Stimulated activated CD8-positive, alpha-beta memory T cell treated with anti-CD3 and anti-CD28 coated beads, Interleukin-15, amount 100 ng/mL, for 24 hours (primary cell): ENCODE measurements at places on chromosomes 12 and 14.

GRCh38 chr12:43676183-43676813, 82.3 kb downstream of the PUS7L start:
- DNase-seq, result no peak

GRCh38 chr12:50785406-50786001, 21.6 kb downstream of the ATF1 start:
- DNase-seq, result no peak

GRCh38 chr14:93073358-93073707, 42.4 kb downstream of the ITPK1 start:
- DNase-seq, result no peak

GRCh38 chr14:76331328-76332011, 44.5 kb upstream of the ESRRB start:
- DNase-seq, result no peak

DNA sequence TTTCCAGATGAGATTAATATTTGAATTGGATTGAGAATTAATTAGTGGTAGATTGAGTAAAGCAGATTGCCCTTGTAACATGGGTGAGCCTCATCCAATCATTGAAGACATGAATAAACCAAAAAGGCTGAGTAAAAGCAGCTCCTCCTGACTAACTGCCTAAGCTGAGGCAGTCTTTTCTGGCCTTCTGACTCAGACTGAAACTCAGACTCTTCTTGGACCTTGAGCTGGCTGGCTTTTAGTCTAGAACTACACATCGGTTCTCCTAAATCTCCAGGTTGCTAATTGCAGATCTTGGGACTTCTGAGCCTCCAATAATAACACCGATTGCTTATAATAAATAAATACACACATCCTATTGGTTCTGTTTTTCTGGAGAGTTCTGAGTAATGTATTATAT, 24.0 kb downstream of the FKBP11 start:
- DNase-seq, result no peak

GRCh38 chr14:21091821-21092272, 6.6 kb downstream of the ZNF219 start:
- no peak for DNase-seq

GRCh38 chr14:53183611-53184010, 30.5 kb upstream of the DDHD1 start:
- DNase-seq, result no peak

GRCh38 chr12:52166672-52167071, 25.1 kb downstream of the KRT80 start:
- DNase-seq, result no peak

DNA sequence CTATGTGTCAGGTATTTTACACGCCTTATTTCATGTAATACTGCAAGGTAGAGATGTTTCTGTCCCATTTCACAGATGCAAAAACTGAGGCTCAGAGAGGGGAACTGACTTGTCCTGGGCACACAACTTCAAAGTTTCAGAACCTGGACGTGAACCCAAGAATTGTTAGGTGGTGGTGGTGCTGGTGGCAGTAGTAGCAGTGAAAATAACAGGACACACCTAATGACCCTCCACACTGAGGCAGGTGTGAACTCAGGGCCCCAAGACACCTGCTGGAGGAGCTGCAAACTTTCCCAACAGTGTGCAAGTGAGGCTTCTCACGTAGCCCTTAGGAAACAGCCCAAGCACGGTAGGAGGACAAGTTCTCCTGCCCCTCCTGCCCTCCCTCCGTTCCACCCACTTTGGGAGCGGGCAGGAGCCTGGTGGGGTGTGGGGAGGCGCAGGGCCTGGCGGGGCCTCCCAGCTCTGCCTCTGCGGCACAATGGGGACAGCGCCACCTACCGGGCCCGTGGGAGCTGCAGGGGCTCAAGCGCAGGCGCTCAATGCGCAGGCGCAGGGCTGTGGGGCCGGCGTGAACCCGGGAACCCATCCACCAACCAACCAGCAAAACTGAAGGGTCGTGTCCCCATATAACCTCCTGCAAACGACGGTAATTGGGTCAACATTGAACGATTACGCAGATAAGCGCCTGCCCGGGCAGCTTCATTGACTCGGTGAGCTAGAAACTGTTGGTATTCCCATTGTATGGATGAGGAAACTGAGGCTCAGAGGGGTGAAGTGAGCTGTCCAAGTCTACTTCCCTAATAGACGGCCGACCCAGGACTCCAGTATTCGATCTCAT, 12.0 kb upstream of the TRPV4 start:
- peak; percentile 93 for DNase-seq

GRCh38 chr12:12506496-12506890, 56.2 kb downstream of the DUSP16 start:
- DNase-seq, result no peak

- DNase-seq, result no peak
These were observed 98.2 kb downstream of the SSPN start for GRCh38 chr12:26293612-26294011.

DNA sequence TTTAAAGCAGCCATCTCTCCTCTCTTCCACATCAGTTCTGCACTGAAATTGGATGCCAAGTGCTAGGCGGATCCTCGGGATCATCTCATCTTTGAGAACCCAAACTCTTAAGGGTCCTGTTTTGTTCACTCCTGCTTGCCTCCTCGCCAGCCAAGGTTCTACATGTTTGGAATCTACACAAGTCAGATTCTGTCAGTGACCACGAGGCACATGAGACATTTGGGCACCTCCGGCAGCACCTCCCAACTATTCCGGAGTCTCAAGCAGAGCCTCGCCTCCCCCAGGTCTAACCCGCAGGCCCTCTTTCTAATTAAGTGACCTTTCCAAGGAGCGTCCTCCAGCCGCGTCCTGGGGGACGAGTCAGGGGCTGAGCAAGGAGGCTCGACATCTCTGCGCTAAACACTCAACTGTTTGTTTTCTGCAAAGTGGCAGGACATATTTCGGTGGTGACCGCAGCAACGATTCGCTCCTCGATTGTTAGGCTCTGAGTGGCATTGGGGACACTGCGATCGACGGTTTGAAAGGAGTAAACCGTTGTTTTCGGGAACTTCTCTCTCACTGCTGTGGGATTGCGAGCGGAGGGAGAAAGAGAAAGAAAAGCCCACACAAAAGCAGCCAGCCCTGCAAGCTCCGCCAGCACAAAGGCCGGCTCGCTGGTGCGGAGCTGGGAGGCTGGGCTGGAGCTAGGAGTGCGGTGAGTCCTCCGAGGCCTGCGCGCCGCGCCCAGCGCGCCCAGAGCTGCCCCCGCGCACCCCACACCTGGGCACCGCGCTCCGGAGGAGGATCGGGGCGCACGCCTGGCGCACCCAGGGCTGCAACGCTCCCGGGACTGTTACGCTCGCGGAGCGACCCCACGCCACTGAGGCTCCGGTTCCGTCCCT, 640 bp downstream of the ARMH4 start:
- DNase-seq, result no peak

- no peak for DNase-seq
These were observed 28.2 kb downstream of the GTF2A1 start for GRCh38 chr14:81192594-81192993.

DNA sequence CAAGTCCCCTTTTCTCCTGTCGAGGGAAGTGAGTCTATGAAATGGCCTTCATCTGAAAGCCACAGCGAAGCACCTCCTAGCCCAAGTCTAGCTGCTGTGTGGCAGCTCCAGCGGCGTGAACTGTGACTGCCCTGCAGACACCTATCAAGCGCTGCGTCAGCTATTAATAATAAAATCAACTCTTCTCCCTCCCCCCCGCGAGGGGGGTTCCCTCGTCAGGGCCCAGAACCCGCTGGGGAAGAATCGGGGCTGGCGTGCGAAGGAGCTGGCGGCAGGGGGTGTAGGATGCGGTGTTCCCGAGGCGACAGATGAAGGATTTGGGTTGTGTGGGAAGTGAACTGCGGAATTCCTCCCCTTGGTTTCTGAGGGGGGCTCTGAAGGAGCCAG, 662 bp upstream of the ATP2A2 start:
- DNase-seq, result peak; percentile 21

- DNase-seq, result no peak
These were observed 324.6 kb downstream of the RAD51B start for GRCh38 chr14:68144051-68144681.

GRCh38 chr12:3602488-3602887, 111.5 kb downstream of the PRMT8 start:
- no peak for DNase-seq

DNA sequence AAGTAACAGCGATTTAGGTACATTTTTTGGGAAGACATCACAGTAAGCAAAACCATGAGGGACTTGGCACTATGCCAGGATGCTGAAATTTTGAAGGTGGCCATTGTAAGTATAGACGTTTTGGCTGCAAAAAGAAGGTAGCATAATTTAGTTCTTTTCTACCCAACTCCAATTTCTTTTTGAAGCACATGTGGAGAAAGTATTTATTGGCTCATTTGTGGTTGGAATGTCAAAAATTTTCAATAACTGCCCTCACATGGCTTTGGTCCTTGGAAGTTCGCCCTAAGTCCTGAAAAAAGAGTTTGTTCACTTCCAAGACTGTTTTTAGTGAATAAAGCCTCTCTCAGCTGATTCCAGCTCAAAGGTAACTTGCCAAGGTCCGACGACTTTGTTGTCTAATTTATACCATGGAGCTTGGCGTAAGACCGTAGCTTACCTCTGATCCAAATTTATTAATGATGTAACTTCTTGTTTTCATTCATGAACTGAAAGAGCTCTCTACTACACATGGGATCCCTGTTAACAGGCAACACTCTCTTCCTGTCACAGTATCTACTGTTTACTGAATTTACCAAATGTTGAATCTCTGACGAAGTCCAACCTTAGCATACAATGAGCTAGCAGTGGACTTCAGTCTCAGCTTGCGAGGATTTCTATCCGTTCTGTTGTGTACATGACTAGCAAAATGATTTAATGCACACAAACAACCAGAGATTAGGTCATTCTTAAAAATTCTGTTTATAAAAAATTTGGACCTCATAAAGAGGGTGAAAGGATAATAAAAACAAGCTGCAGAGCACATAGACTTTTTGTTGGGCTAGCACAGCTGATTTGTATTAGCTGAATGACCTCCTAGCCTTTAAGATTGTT, 49.0 kb downstream of the MSRB3 start:
- DNase-seq, result no peak

GRCh38 chr12:121190523-121191031, 19.4 kb upstream of the P2RX4 start:
- DNase-seq, result no peak

DNA sequence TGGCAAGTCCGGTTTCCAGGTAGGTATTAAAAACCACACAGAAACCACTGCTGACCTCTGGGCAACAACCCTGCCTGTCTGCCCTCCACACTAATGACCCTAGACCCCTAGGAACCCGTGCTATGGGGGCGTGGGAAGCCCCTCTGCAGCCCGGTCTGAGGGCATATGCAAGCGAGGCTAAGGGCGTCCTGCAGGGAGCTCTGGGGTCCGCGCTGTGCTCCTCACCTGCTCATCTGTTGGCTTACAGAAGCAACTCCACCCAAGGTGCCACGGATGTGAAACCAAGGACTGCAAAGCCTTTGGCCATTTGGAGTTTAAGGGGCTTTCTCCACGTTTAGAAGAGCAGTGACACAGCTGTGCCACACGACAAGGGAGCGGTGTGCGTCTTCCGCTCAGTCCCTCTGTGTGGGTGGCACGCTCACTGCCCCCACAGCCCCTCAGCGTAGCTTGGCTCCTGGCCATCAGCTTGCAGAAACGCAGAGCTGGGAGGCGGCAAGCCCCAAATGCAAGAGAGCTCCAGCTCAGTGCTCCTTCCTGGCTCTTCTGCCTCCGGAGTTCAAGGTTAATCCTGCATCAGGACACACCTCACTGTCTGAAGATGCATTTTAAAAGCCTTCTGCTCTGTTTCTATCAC, 18.4 kb downstream of the AMN start:
- DNase-seq, result no peak

GRCh38 chr12:101666052-101666728, 31.2 kb upstream of the CHPT1 start:
- DNase-seq, result no peak

DNA sequence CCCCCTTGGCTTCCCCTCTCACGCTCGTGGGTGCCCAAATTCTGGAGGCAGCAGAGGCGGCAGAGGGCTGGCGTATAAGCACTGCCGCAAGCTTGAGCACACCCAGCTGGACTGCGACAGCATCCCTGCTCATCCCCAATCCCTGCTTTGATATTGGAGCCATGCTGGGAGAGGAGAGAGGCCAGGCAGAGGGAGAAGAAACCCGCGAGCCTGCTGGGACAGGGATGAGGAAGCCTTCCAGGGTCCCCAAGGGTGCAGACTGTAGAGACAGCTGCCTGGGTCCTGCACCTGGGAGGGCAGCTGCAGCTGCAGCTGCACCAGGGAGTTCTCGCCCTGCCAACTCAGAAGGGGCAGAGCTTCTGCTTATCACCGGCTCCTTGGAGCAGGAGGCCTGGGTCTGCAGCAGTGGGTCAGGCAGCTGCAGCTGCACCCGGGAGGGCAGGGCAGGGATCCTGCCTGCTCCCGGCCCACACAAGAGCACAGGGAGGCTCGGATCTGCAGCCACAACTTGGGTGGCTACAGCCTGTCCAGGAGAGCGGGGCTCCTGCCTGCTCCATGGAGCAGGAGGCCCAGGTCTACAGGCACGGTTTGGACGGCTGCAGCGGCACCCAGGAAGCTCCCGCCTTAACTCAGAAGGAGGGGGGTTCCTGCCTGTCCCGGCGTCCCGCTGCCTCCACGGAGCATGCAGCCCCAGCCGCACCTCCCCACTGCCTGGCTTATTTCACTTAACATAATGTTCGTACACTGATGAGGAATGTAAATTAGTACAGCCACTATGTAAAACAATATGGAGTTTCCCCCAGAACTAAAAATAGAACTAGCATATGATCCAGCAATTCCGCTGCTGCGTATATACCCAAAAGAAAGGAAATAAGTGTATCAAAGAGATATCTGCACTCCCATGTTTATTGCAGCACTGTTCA, 60.4 kb upstream of the SGPP1 start:
- no peak for DNase-seq

DNA sequence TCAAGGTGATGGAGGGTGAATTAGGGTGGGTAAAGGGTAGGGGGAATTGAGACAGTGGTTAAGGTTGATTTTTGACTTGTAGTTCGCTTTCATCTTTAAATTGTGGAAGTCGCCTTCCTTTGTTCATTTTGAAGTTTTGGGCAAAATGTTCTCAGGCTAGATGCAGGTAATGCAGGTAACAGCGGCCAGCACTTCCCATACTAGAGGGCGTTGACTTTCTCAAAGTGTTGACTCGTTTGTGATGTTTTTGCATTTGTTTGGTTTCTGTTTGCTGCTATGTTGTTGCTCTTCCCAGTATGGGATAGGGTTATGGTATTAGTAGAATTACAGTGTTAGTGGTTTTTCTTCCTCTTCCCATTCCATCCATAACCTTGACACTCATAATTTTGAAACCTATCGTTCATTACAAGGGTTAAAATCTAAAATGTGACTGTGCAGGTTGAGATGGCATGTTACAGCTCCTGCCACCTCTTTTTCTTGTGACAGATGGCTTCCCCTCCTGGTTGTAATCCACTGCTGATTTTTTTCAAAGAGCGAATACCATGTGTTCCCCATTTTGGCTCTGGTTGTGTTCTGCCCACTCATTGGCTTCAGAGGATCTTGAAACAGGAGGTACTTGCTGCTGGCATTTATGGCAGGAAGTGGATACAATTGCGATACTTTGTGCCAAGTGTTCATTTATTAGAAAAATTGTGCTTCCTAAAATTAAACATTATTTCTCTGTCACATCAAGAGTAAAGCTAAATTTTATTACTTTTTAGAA, 57.1 kb downstream of the ERC1 start:
- DNase-seq, result no peak

GRCh38 chr14:50772412-50772811, 58.5 kb downstream of the NIN start:
- no peak for DNase-seq

GRCh38 chr14:53108292-53109104, 44.6 kb downstream of the DDHD1 start:
- DNase-seq, result no peak

GRCh38 chr14:58666737-58667136, 29.0 kb downstream of the DACT1 start:
- no peak for DNase-seq

- DNase-seq, result no peak
These were observed 54.2 kb downstream of the ITPK1 start for GRCh38 chr14:93061380-93062012.
